ENCODE measurements at places on chromosomes 5 and 9. TPM values are rescaled to one million over a fixed set of nuclear protein-coding genes. Genes with fewer than 3 reads are reported as not detected.

GRCh38 chr9:7828334-7828733, 28.8 kb upstream of the DMAC1 start:
- DNase-seq: no peak

- no peak for DNase-seq
Observed at GRCh38 chr9:28270156-28270555, 696.9 kb upstream of the C9orf72 start.

DNA sequence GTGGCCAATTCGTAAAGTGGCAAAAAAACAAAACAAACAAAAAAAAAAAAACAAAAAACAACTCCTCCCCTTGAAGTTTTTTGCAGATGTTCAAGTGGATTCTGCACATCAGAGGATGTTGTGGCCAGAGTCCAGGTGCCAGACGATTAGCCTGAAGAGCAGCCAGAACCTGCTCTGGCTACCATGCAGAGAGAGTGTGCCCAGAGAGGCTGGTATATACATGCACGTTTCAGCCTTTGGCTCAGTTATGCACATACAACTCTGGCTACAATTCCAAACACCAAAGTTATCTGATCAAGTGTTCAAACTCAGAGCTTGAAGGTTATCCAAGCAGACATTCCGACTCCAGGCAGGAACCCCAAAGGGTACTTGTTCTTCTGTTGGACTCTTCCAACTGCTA, 34.7 kb downstream of the GGTA1 start:
- no peak for DNase-seq

DNA sequence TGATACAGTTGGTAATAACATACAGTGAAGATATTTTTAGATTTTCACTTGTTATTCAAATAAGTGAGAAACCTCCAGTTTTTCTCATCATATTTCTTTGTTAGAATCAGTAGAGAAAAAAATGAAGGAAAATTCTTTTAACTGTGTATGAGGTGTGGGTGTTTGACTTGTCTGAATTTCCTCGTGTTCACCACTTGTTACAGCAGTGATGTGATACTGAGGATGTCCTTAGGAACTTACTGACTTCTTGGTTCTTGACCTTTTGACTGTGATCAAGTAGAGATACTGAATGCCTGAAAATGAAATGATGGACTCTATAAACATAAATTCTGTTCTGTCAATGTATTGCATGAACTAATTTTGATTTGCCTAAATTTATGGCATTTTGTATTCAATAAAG, 10.7 kb downstream of the PBX3 start:
- no peak for DNase-seq

MRPL36 gene
- polyA plus RNA-seq: 59.0 TPM

ADRA1B gene
- 3.4 TPM for polyA plus RNA-seq
